SW480 (cell line): ENCODE measurements at places on chromosomes 16 and 17.

DNA sequence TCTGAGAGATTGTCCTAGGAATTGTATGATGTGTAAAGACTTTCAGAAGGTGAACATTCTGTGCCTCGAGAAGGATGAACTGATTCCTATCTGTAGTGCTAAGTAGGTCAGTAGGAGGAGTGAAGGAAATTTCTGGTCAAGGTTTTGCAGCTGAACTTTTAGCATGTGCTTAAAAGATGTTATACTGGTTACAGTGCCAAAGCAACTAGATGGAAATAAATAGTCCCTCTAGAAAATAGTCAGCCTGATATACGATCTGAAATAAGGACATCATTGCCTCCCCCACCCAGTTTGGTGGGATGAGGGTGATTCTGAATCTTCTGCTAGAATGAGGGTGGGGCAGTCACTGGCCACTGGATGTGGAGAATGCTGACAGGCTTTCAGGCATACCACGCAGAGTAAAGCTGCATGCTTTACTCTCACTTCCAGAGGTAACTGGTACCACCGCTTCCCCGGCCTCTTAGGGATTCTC is 57.2 kb upstream of the VPS4A start:
- DNase-seq: no peak

DNA sequence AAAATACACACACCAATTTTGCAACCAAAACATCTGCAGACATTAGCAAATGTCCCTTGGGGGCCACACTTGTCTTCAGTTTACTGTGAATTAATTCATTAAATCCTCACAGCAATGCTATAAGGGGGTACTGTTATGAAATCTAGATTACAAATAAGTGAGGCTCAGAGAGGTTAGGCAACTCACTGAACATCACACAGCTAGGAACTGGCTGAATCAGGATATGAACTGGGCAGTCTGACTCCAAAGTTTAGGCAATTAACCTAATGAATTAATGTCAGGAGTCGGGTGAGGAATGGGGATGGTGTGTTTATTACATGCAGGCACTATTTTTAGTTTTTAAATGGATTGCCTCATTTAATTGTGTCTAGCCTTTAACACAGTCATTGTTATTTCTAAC is 305.7 kb upstream of the XYLT1 start:
- no peak for DNase-seq

GRCh38 chr16:47519546-47519945 is 58.4 kb downstream of the PHKB start:
- DNase-seq: no peak

DNA sequence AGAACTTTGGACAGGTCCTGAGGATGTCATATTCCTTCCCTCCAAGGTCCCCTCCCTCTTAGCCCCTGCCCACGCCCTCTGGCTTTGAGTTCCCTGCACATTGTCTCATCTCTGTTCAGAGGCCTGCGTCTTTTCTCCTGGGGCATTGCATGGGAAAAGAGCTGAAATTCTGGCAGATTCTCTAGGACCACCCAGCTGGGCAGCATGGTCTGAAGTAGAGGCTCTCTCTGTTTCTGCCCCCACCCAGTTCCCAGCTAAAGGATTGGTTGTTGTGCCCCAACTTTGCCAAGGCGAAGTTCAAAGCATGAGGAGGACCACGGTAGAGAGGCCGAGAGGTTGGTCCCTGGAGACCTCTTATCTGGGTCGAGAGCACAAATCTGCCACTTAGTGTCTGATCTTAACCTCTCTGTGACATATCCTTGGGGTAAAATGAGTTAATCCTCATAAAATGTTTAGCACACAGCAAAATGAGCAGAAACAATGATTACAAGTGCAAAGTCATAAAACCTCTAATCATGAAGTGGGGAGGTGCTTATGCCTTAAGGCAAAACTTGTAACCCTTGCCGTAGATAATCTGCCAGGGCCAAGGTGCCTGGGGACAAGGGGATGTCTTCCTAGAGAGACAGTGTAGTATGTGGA is 2.4 kb downstream of the ABAT start:
- DNase-seq: no peak

GRCh38 chr17:15952048-15952532 is 7.2 kb downstream of the ADORA2B start:
- DNase-seq: peak; percentile 53

DNA sequence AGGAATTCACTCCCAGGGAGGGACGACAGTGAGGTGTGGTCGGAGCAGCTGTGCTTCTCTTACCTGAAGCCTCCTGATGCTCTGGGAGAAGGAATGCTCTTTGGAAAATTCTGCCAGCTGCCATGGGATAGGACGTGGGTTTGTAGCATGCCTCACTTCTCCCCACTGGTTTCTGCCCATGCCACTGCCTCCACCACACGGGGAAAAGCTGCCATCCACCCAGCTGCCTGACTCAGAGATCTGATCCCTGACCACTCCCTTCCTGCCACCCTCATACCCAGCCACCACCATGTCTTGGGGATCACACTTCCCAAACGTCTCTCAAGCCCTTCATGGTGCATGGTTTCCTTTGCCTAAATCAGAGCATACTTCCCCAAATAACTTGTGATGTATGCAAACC is 80.0 kb downstream of the CPPED1 start:
- peak; percentile 21 for DNase-seq

GRCh38 chr17:43570518-43570928 is 24.4 kb upstream of the ETV4 start:
- DNase-seq: peak; percentile 71

DNA sequence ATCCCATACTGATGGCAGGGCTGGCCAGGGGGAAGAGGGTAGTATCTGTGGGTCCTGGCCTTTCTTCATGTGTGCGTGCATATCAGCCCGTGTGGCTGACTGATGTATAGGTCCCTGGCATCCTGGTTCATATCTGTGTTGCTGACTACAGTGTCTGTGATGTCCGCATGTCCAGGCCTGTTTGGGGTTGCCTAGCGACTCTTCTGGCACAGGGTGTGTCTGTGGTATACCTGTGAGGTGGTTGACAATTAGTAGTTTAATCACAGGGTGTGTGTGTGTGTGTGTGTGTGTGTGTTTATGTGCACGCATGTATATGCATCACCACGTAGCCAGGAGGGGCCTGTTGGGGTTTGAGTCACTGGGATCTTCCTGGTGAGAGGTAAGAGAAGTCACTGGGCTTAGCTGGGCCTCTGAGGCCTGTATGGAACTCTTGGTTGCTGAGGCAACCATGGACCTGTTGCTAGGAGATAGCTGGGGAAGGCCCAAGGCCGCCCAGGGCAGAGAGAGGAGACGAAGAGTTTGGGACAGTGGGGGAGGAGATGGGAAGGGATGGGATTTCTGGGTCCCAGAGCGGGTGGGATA is 603 bp upstream of the TMEM95 start:
- DNase-seq: peak; percentile 96

DNA sequence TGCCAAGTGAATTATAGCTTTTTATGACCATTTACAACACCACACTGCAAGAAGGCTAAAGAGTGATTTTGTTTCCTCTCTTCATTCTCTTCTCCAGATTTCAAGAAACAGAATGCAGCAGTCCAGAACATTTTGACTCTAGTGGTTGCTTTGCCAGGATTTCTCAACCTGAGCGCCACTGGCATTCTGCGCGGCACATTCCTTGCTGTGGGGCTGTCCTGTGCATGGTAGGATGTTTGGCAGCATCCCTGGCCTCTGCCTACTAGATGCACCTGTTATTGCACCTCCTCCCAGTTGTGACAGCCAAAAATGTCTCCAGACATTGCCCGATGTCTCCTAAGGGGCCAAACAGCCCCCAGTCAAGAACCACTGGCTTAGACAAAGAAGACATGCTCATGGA is 25.7 kb upstream of the SLC39A11 start:
- no peak for DNase-seq

- no peak for DNase-seq
Observed at GRCh38 chr16:55605754-55606336, 39.4 kb downstream of the CAPNS2 start.
